ENCODE measurements at places on chromosomes 1 and 21. TPM values are rescaled to one million over a fixed set of nuclear protein-coding genes. Genes with fewer than 3 reads are reported as not detected.

- no peak for DNase-seq
Observed at GRCh38 chr21:25062061-25062460, 545.2 kb downstream of the MRPL39 start.

DNA sequence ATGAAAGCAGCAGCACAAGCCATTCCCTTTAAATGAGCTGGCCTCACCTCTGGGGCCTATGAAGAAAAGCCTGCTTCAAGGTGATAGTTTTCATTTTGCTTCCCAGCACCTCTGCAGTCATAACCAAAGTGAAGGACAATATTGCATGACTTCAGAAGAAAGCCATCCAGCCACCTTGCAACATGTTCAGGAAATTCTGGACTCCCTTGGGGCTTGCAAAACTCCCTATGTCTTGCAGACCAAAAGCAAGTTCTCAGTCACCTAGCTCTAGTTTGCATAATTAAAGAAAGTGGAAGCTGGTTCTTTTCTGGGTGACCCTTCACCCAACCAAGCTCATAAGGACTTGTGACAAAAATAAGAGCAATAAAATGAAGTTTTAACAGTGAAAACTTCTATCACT, 87.6 kb downstream of the GFI1 start:
- no peak for DNase-seq

- no peak for DNase-seq
Observed at GRCh38 chr1:245277276-245277675, 122.5 kb downstream of the KIF26B start.

The LCE1C gene
- not detected for total RNA-seq

The CDKN2C gene
- 11.2 TPM for total RNA-seq

GRCh38 chr21:36209626-36210171, 53.1 kb downstream of the DOP1B start:
- DNase-seq, result no peak

The CAMK1G gene
- total RNA-seq, result not detected

GRCh38 chr1:21270086-21270689, 20.1 kb downstream of the ECE1 start:
- peak; percentile 93 for DNase-seq

- DNase-seq, result no peak
Observed at GRCh38 chr1:198088360-198089071, 68.3 kb upstream of the NEK7 start.

DNA sequence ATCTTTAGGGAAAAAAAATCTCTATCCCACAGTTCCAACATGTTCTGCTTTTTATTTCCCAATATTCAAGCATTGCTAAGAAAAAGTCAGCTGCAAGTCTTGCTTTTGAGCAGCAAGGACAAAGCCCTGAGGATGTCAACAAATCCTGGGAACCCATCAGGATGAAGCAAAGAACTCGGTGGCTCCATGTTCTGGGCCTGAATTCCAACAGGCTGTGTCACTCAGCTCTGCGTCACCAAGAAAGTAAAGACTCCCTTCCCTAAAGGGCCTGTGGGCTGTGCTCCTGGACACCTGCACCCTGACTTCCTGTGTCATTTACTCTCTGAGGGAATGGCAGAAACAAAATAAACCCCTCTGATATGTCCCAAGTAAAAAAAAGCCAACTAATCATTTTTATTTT, 95.5 kb downstream of the TIAM1 start:
- DNase-seq, result no peak

- DNase-seq, result no peak
Observed at GRCh38 chr1:33410091-33410701, 20.7 kb downstream of the PHC2 start.

The UBE2G2 gene
- 72.6 TPM for total RNA-seq

GRCh38 chr1:212670301-212670700, 29.3 kb downstream of the BATF3 start:
- DNase-seq, result no peak

- no peak for DNase-seq
Observed at GRCh38 chr1:101235216-101235695, 1.6 kb upstream of the S1PR1 start.

- no peak for DNase-seq
Observed at GRCh38 chr1:173545688-173546087, 57.2 kb downstream of the SLC9C2 start.

GRCh38 chr1:22332795-22333499, 118.7 kb upstream of the ZBTB40 start:
- peak; percentile 66 for DNase-seq

DNA sequence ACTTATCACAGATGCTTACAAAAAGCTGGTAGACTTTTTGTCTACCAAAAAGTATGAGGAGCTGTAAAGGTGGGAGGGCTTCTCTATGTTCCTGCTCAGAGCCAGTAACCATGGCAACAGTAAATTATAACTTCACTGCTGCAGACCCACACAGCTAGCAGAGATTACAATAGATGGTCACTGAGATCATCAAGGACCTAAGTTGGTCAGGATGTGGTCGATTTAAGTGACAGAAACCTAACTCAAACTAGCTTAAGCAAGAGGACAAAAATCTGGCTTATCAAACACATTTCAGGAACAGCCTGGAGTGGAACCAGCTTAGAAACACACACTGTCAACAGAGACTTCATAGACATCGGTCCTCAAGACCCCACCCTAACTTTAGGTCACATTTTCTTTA, 113.4 kb upstream of the ATP1A1 start:
- DNase-seq, result no peak

- DNase-seq, result no peak
Observed at GRCh38 chr1:40848530-40849189, 13.5 kb downstream of the CITED4 start.

The CFHR5 gene
- not detected for total RNA-seq

DNA sequence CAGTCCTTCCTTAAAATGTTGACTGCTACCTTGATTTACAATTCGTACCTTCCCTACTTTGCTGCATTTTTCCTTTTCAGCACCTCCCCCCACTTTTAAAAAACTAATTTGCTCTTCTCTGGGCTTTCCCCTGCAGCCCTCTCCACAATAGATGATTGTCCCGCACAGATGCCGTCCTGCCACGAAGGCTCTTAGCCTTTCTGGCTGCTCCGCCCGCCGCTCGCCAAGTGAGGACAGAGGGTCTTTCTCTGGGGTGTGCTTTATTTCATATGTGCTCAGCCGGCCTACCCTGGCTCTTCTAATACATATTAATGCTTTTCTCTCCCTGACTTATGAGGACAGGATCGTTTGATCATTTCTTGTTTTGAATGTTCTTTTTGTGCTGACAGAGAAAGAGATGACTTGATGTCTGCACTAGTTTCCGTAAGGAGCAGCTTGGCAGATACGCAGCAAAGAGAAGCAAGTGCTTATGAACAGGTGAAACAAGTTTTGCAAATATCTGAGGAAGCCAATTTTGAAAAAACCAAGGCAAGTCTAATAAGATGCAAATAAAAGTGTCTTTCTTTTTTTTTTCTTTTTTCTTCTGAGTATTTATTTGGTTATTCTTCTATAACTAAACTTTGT, 60.6 kb downstream of the SDCCAG8 start:
- DNase-seq, result no peak

DNA sequence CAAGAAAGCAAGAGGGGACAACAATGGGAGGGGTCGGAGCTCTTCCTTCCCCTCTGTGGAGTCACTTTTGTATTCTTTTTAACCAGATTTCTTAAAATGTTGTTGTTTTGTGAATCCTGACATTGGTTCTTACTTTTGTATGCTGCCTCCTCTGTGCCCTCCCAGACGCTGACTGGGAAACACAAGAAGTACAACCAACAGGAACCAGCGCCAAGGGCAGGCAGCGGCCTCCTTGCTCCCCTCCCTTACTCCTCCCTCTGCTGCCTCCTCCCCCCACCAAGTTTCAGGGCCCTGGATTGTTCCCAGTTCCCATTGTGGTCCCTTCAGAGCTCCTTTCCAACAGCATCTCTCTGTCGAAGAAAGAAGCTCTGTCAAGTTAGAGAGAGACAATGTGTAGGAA, 111.1 kb downstream of the BRINP2 start:
- DNase-seq, result no peak

The BTBD8 gene
- total RNA-seq, result 2.5 TPM

The GPA33 gene
- total RNA-seq, result not detected

The TRIM46 gene
- total RNA-seq, result 1.3 TPM

The MCOLN3 gene
- total RNA-seq, result 0.38 TPM

DNA sequence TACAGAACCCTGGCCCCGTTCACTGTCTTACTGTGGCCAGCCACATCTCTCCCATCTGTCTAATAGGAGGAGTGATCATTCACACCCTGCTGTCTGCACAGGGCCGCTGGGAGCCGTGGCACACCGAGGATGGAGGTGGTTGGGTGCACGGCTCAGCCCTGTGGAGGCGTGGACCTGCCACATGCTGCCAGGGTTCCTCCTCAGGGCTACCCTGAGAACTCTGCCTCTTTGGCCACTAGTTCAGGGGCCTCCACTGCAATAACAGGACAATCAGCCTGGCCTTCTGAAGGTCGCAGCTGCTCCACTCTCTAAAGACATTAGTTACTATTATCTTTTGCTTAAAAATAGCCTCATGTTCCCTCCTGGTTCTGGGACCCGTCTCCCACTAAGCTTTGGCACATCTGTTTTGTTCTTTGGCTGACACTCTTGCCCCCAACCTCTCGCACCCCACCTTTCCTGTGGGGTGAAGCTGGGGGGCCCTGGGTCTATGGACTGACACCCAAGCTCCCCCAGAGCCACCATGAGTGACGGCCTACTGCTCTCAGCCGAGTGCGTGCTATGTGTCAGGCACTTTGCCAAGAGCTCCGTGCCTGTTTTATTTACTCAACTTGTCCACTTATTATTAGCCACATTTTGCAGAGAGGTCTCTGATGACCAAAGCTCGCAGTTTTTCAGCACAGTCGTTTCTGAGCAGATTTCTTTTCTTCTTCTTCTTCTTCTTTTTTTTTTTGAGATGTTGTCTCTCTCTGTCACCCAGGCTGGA, 66.3 kb downstream of the ARHGEF10L start:
- no peak for DNase-seq

The CD1B gene
- not detected for total RNA-seq

GRCh38 chr1:229336345-229336744, 6.5 kb downstream of the CCSAP start:
- DNase-seq, result no peak

Data from posterior vena cava (tissue), 2 donors.